ENCODE measurements at places on chromosomes 6 and 20.

GRCh38 chr6:54014440-54014839 is 96.8 kb upstream of the MLIP start:
- no peak for DNase-seq

- DNase-seq = no peak
These were observed 605 bp downstream of the CDC5L start for GRCh38 chr6:44388135-44388487.

GRCh38 chr6:14634072-14634471 is 516.5 kb downstream of the CD83 start:
- DNase-seq = no peak

DNA sequence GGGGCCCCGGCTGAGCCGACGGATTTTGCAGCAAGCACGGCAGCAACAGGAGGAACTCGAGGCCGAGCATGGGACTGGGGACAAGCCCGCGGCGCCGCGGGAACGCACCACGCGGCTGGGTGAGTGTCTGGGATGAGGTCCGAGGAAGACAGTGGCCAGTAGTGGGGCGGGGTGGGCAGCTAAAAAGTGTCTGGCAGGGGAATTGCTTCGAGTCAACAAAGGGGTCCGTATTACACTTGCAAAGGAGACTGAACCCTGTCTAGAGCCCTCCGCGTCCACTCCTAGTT is 356 bp downstream of the BYSL start:
- DNase-seq = no peak

DNA sequence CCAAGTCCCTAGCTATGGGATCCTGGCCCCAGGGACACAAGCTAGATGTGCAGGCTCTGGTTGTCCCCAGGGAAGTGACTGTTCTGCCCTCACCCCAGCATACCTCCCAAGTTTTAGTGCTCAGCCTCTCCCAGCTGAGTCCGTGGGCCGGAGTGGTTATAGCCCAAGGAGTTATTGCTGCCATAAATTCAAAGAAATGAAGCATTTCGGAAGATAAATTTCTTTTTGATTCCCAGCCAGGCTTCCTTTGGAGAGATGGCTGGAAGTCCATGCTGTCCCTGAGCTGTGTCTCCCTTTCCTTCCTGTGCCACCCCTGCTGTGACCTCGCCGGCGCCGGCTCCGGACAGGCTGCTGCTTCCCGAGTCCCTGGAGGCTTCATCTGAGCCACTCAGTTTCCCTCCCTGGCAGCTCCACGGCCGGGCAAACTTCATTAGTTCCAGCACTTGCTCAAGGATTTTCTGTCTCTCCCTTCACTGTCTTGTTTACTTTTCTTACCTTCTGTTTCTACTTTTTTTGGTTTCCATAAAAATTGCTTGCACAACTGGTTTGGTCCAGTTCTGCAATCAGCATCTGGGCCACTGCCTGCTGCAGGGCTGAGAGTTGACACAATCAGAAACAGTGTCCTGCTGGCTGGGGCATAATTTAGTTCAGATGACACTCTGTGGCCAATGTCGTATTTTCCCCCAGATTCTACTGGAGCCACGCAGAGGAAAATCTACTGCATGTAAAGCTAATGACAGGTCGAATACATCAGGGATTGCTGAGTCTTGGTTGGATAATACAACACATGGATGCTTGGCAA is 225.5 kb downstream of the SYNDIG1 start:
- no peak for DNase-seq

- DNase-seq = no peak
These were observed 306.5 kb upstream of the SPTLC3 start for GRCh38 chr20:12702312-12702711.

GRCh38 chr20:62952373-62952967 is at the start of gene SLC17A9:
TSS of gene SLC17A9 (plus strand) at chr20:62952709. CDS start at chr20:62952831, 122 bp downstream.
- DNase-seq = no peak

GRCh38 chr20:24211972-24212371 is 223.4 kb upstream of the GGTLC1 start:
- no peak for DNase-seq

DNA sequence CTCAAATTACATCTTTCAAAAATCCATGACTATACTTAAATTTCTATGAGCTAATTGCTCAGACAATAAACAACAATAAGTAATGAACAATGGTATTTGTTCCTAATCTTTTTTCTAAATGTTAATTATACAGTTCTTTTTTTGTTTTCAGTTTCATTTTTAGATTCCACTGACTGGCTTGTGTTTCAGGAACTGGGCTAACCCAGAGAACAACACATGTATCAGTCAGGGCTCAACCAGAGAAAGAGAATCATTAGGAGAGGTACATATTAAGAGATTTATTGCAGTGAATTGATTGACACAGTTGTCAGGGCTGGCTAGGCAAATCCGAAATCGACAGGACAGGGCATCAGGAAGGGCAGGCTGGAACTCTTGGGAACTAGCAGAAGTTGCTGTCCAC is 182.8 kb downstream of the GRM1 start:
- no peak for DNase-seq

GRCh38 chr6:107611094-107611810 is 121.3 kb downstream of the SOBP start:
- no peak for DNase-seq

GRCh38 chr20:872855-873520 is 39.5 kb downstream of the FAM110A start:
- DNase-seq = no peak
